NCI-H1092 (cell line): ENCODE measurements at places on chromosomes 2 and 18.

DNA sequence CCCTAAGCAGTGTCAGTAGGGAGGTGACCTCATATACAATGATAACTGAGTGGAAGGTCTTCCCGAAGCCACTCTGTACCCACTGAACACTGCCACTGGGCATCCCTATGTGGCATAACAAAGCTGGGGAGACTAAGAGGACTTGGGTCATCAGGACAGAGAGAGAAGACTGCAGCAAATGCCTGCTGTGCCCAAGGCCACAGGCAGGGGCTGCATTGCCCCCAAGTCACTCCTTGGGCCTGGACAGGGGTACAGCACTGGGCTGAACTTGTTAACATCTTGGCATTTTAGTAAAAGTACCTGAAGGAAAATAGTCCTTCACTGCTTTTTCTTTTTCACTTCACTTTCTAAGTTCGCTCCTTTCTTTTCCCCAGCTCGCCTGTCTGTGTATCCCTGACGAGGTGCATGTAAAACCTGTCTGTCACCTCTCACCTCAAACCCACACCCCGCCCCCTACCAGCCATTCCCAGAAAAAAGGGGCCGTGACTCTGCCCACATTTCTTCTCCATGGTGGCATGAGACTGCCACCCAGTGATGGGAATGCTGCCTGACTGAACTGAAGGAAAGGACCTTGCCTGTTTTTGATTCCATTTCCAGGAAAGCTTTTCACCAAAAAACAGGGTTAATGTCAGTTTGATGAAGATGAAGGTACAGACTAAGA is 62.9 kb downstream of the MTHFD2 start:
- no peak for DNase-seq

DNA sequence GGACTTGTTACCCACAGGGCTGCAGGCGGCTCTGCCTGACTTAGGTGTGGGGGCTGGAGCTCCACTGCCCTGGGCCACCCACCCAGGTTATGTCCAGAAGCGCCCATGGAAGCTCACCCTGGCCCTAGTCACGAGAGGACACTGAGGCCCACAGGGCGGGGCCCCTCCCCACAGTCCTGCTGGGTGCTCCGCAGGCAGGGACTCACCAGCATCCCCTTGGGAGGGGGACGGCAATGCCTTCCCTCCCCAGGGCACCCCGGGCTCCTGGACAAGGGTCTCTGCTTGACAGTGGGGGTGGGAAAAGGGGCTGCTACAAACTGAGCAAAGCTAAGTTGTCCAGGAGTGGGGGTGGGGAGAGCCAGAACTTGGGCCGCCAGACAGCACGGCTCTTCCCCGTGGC is 60.5 kb downstream of the AQP12A start:
- DNase-seq, result no peak

DNA sequence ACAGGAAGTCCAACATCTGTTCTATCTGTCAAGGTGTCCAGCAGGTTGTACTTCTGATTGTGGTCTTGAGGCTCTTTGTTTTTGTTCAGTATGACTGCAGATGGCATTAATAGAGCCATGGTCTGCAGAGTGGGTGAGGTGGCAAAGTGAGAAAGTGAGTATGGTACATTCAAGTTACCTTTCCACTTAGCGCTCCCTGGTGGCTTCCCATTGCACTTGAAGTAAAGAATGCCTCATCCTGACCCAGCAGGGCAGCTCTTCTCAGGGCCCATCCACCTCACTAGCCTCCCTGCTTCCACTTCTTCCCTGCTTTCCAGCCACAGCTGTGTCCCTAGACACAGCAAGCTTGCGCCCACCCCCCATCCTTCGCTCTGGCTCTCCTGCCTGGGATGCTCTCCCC is 148.0 kb upstream of the ALPP start:
- no peak for DNase-seq

DNA sequence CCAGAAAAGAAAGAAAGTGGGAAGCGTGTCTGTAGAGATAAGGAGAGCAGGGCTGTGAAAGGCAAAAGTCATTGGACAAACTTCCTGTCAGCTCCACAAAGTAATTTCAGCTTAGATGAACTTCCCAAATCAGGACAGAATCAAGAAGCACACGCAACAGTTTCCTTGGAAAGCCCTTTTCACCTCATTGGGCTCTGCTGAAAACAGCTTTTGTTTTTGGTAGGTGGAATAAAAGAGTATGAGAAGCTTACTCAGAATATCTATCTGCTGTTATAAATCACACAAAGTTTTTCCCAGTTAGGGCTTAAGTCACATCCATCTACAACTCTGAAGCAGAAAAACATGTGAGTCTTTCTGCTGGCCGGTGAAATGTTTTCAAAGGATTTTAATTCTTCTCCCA is 42.4 kb upstream of the EFEMP1 start:
- no peak for DNase-seq

GRCh38 chr2:66560683-66561082 is 125.8 kb downstream of the MEIS1 start:
- DNase-seq, result no peak

GRCh38 chr2:224094413-224094812 is 55.3 kb upstream of the SERPINE2 start:
- no peak for DNase-seq
